ENCODE measurements at places on chromosomes 2 and 18. TPM values are rescaled to one million over a fixed set of nuclear protein-coding genes. Genes with fewer than 3 reads are reported as not detected.

- DNase-seq, result no peak
These were observed 154.3 kb downstream of the LCLAT1 start for GRCh38 chr2:30601375-30601774.

- no peak for DNase-seq
These were observed 1.0 kb downstream of the IMPACT start for GRCh38 chr18:24427484-24427883.

MYO3B gene
- not detected for total RNA-seq

RESP18 gene
- not detected for total RNA-seq

Data from left lung (tissue), 14 donors.